ENCODE measurements at places on chromosomes 12 and 14. TPM values are rescaled to one million over a fixed set of nuclear protein-coding genes. Genes with fewer than 3 reads are reported as not detected.

DNA sequence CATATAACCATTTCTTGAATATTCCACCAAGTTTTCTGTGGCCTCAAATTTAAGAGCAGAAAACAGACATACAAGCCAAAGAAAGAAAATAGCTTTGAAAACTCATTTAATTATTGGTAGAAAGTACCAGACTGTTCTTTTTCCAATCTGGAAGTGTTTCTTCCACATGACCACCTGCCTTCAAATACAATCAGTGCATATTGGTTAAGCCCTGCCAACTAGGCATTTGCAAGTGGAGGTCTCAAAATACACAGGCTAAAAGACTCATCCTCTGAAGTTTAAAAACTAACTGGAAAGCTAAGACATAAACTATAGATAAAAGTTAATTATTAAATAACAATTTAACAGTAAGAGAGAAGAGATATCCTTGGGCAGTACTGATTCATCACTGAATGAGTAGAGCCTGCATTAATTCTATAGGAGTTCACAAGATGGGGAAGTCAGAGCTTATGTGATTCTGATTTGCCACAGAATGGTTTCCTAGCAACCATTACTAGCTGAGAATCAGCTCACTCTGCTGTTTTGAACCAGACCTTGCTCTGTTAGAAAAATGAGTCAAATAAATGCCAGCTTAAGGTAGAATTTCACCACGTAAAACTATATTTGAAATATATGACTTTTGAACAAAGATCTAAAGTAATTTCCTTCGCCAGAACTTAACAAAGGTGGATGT lies 433.8 kb downstream of the FUT8 start:
- DNase-seq: no peak

The DEPDC4 gene
- 7.2 TPM for polyA plus RNA-seq

DNA sequence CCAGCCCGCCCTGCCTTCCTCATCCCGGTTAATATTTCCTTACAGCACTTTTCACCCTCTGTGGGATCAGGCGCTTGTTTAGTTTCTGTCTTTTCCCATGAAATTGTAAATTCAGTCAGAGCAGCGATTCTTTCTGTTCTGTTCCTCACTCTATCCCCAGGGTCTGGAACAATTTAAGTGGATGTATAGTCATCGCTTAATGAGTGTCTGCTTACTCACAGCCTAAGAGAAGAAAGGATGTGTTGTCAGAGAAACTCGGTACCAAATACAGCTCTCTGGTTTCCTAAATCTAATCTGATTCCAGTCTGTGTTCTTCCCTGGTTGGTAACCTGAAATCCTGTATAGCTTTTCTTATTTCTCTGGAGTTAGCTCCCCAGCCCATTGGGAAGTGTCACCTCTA lies 44.9 kb downstream of the FOS start:
- no peak for DNase-seq

The MYL6B gene
- polyA plus RNA-seq: 155 TPM

The PIK3C2G gene
- polyA plus RNA-seq: 4.8 TPM

GRCh38 chr14:36097356-36097755 lies 79.2 kb downstream of the PTCSC3 start:
- no peak for DNase-seq

DNA sequence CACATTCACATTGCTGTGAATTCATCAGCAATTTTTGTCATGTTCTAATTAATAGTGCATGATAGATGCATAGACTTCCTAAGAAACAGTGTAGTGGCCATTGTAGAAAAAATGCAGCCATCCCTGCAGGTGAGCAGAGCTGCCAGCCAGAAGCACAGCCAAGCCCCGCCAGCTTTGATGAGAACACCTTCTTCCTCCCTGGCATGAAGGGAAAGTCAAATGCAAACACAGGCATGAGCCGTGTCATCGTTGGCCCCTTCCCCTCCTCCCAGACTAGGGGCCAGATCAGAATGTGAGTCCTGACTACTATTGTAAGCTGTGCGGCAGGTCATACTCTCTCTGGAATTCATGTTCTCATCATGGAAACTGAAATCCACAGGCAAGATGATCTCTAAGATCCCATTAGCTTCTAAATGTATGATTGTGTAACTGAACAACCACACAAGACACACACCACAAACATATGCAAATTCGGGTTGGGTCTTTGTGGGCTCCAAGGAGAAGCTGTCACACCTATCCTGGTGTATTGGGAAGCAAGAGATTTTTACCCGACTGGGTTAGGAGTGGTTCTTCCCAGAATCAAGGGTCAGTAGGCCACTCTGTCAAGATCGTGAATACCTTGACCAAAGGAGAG lies 2.8 kb upstream of the AQP2 start:
- DNase-seq: no peak

The ADAM20 gene
- 0.38 TPM for polyA plus RNA-seq

DNA sequence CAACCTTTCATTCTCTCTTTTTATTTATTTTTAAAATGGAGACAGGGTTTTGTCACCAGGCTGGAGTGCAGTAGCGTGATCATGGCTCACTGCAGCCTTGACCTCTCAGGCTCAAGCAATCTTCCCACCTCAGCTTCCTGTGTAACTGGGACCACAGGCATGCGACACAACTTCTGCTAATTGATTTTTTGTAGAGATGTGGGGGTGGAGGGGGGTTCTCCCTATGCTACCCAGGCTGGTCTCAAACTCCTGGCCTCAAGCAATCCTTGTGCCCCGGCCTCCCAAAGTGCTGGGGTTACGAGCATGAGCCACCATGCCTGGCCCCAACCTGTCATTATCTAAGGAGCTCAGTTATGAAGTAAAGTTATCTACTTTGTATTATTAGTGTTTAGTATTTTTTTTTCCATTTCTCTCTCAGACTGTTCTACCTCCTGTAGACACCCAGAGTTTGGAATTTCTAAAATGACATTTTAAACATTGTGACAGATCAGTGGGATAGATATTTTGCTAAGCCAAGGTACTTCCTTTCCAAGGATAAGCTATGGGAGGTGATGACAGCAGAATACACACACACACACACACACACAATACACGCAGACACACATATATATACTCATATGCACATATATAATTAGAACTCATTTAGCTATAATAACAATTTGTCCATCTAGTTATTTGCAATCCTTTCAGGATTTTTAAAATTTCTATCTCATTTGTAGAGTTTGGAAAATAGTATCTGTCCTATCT lies 2.1 kb upstream of the USP44 start:
- DNase-seq: no peak

The COCH gene
- 3.9 TPM for polyA plus RNA-seq

The INSM2 gene
- not detected for polyA plus RNA-seq

GRCh38 chr12:92571844-92572543 lies 130.8 kb upstream of the PLEKHG7 start:
- no peak for DNase-seq

The DIO3 gene
- polyA plus RNA-seq: 0.17 TPM

The SALL2 gene
- 62.1 TPM for polyA plus RNA-seq

The PLA2G1B gene
- 0.27 TPM for polyA plus RNA-seq

DNA sequence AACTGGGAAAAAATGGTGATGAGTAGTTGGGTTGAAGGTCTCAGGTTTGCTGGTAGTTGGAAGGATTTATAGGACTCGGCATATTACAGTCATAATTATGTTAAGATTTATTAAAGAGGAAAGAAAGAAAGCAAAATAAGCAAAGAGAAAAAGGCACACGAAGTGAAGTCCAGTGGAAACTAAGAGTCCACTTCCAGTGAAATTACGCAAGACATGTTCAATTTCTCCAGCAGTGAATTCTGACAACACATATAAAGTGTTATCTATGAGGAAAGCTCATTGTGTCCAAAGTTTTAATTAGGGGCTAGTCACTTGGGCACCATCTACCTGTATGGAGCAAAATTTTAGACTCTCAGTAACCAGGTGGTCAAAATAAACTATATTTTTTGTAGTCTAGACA lies 143.3 kb downstream of the CEP128 start:
- DNase-seq: no peak

GRCh38 chr14:104423701-104424405 lies 155.7 kb upstream of the C14orf180 start:
- DNase-seq: no peak

GRCh38 chr14:100445436-100446088 lies 122.4 kb downstream of the SLC25A47 start:
- DNase-seq: no peak

DNA sequence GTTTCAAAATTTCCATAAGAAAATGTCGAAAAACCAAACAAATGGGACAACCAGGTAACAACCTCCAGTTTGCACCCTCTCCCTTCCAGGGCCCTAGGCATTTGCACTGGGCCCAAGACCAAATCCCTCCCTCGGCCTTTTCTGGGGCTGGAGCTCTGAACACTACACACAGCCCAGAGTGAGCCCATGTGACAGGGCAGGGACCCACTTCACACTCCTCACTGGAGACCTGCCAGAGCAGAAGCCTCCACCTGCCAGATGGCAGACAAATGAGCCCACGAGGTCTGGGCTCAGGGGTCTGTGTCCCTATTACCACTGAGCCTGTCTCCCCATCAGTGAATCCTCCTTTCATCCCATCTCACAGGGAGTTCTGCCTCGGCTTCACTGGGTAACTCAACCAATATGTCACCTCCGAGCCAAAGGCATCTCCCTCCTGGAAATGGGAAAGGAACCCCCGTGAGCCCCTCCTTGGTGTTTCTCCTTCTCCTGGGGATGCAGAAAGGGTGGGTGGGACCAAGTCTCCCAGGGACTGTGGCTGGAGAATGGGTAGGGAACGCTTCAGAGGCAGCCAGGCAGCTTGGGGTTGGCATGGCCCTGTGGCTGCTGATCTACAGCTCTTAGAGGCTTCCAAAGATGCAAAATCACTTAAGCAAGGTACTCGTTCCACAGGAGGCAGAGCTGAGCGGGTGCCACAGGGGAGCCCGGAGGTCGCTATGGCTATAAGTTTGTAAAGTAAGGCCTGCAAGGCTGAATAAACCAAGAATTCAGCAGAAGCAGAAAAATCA lies 10.6 kb downstream of the VWF start:
- no peak for DNase-seq

DNA sequence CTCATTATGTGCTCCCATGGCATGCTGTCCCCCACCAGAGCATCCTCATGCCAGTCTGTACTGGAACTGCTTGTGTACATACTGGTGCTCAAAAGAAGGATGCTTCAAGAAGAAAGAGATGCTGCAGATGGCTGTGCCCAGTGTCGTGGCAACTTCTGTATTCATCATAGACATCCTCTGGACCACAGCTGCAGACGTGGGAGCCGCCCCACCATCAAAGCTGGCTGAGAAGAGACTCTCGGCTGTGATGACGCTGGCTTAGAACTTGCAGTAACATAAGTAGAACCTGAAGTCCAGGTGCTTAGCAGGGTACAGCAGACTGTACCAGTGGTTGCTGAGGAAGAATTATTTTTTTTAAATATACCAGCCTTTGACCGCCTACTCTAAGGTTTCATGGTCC lies 112.6 kb upstream of the ARHGAP5 start:
- DNase-seq: no peak

DNA sequence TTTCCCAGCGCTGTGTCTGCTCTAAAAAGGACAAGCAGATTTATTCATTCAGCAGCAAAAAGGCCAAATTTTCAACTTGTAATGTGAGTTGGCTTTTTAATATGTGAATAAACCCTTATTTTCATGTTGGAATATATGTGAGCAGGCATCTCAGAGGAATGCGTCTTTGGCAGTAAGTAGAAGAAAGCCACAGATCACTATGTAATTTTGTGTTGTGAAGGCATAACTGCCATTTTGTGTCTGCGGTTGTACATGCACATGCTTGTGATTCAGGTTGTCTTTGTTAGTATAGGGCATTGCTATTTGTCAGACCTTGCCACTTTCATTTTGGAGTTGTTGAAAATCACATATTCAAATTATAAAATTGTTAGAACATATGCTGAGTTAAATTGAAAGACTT lies 398.8 kb upstream of the RGS6 start:
- no peak for DNase-seq

- no peak for DNase-seq
These were observed 162.5 kb downstream of the PPM1H start for GRCh38 chr12:62772416-62772955.

DNA sequence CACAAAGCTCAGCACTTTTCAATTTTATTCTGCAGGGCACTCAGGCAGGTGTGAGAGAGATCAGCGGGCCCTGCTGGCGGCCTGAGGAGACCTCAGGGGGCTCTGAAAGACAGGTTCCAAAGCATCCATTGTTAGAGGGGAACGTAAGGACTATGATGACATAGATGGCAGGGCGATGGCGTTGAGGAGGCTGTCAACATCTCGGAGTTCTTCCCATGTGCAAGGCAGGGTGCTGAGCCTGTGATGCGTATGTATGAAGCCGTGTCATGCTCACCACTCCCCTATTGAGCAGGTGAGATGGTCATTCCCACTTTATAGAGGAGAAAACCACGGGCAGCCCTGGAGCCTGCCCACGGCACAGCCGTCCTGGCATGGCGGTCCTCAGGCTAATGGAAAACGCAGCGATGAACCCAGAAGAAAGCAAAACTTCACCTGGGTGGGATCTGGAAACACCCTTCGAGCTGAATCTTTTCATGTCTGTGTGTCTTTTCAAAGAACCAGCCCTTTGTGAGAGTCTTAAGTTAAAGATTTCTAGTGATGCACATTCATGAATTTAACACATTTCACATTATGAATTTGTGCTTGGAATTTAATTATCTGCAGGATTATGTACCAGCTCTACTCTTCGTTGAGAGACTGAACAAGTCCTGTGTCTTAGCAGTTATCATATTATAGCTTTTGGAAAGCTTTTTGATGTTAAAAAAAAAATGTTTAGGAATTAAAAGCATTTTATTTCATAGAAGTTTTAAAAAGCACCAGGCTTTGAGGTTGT lies 64.7 kb downstream of the RIMBP2 start:
- no peak for DNase-seq

The SLCO1B1 gene
- not detected for polyA plus RNA-seq

DNA sequence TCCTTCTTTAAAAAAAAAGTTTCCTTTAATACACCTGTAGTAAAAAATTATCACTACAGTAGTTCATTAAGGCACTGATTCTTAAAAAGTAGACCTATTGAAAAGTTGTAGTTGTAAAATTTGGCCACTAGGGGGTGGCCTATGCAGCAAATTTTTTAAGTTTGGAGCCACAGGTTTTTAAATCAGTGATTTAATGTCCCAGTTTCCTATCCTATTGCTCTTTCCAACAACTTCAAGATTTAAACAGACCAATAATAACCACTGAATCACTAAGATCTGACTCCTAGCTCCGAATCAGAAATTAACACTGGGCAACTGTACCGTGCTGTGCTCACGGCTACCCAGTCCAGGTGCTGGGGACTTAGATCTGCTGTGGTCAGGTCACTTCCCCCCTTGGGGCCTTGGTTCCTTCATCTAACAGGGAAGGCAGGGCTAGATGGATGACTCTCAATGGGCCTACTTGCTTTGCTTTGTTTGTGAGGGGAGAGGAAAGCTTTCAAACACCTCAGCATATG lies 279.3 kb downstream of the MED13L start:
- peak; percentile 51 for DNase-seq

The DIO2 gene
- 0.45 TPM for polyA plus RNA-seq

The CLECL1 gene
- polyA plus RNA-seq: 0.27 TPM

DNA sequence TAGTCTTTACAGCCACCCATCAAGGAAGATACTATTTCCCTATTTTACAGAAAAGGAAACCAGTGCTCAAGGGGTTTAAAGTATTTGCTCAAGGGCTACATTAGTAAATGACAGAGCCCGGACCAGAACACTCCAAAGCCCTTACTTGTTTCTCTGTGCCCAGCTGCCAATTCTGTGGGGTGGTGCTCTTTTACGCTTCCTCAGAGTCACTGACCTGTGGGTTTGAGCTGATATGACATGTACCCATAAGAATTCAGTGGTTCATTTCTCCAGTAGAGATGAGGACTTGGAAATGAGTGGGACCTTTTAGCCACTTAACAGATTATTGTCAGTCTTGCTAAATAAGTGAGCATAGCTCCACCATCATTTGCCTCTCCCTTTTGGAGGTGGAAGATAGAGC lies 37.4 kb upstream of the NKX2-8 start:
- no peak for DNase-seq

GRCh38 chr14:99589031-99589441 lies 15.0 kb downstream of the CCDC85C start:
- DNase-seq: no peak

GRCh38 chr14:29804481-29805266 lies 123.0 kb downstream of the PRKD1 start:
- DNase-seq: no peak

The FKBP11 gene
- 22.4 TPM for polyA plus RNA-seq

Measured in left kidney (tissue), 8 donors.